ENCODE measurements at places on chromosomes 7 and 10.

- no peak for DNase-seq
These were observed 105.5 kb downstream of the SLIT1 start for GRCh38 chr10:97080051-97080776.

DNA sequence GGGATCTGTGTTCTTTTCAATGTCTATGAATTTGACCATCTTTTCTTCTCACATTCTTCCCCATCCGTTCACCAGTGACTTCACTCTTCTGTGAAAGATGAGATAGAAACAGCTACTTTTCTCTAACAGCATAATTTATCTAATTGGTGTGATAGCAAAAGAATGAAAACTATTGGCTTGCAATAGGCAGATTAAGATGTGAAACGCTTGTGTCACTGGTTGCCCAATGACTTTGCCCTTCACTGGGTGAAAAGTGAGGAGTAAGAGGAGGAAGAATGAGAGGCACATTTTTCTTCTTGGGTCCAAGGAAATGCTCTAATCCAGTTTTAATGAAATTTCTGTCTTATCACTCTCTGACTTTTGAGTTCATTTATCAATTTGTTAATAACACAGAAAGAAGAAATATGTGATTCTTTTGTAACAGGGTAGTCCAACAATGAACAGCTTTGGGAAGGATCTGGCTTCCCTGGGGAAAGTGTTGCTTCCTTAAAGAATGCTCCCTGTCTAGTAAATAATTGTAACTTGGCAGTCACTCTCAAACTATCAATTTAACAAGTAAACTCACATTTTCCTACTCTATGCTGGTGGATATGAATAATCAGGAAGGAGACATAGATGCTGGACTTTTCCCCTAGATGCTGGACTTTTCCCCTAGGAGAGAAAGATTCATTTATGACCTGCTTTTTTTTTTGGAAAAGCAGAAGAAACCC is 35.1 kb downstream of the BET1 start:
- no peak for DNase-seq

- no peak for DNase-seq
These were observed 10.7 kb downstream of the HBP1 start for GRCh38 chr7:107179326-107180164.

- no peak for DNase-seq
These were observed 85.6 kb downstream of the AOAH start for GRCh38 chr7:36638586-36639263.

- DNase-seq = no peak
These were observed 4.9 kb upstream of the MEST start for GRCh38 chr7:130486954-130487436.

DNA sequence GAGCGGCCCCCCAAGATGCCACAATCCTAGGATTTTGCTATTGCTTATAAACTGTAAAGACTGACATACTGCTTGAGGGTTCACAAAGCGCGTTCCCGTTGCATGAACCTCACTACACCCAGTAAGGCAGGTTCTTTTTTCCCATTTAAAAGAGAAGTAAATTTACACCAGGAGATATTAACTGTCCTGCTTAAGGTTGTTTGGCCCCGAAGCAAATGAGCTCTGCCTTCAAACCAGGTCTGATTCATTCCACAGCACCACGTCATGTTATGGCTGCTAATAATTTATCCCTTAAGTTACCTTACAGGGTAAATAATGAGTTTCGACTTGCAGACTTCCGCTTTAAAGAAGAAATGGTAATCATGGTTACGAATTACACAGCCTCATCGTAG is 559 bp upstream of the FKBP14 start:
- no peak for DNase-seq

- DNase-seq = no peak
These were observed 22.2 kb downstream of the FAM20C start for GRCh38 chr7:214410-215212.

GRCh38 chr10:80204677-80205476 is 460 bp downstream of the ANXA11 start:
- no peak for DNase-seq

DNA sequence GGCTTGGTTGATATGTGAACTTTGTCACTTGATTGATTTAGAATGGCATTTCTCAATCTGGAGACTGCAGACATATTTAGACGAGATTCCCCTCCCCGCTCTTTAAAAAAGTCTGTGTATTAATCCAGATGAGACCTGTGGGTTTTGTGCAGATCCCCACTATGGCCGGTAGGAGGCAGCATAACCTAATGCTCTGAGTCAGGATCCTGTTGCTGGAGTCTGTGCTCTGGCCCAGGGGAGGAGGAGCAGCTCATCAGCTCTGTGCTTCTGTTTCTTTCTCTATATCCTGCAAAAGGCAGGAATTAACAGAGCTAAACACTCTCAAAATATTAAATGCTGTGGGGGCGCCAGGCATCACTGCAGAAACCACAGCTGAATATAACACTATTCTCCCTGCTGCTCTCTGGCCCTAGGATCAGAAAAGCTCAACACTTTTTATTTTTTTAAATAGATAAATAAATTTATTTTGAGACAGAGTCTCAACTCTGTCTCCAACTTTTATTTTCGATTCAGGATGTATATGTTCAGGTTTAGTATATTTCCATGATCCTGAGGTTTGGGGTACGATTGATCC is 23.9 kb upstream of the SEPHS1 start:
- DNase-seq = peak; percentile 65

- DNase-seq = no peak
These were observed 32.4 kb upstream of the BICC1 start for GRCh38 chr10:58480321-58480720.

GRCh38 chr7:129771201-129771927 is 159.8 kb downstream of the NRF1 start:
- no peak for DNase-seq

DNA sequence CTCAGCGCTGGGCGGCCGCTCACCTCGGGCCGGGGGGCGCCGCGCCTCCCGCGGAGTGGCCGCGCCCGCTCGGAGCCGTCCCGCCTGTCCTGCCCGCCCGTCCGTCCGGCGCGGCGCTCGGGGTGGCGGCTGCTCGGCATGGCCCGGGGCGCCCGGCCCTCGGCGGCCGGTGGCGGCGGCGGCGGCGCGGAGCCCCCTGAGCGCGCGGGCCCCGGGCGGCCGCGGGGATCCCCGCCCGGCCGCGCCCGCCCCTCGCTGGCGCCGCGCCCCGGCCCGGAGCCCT is 338 bp downstream of the SDK1 start:
- DNase-seq = no peak

- DNase-seq = no peak
These were observed 26.7 kb upstream of the CD36 start for GRCh38 chr7:80611779-80612178.

- no peak for DNase-seq
These were observed 257.6 kb downstream of the GATA3 start for GRCh38 chr10:8312079-8312478.

DNA sequence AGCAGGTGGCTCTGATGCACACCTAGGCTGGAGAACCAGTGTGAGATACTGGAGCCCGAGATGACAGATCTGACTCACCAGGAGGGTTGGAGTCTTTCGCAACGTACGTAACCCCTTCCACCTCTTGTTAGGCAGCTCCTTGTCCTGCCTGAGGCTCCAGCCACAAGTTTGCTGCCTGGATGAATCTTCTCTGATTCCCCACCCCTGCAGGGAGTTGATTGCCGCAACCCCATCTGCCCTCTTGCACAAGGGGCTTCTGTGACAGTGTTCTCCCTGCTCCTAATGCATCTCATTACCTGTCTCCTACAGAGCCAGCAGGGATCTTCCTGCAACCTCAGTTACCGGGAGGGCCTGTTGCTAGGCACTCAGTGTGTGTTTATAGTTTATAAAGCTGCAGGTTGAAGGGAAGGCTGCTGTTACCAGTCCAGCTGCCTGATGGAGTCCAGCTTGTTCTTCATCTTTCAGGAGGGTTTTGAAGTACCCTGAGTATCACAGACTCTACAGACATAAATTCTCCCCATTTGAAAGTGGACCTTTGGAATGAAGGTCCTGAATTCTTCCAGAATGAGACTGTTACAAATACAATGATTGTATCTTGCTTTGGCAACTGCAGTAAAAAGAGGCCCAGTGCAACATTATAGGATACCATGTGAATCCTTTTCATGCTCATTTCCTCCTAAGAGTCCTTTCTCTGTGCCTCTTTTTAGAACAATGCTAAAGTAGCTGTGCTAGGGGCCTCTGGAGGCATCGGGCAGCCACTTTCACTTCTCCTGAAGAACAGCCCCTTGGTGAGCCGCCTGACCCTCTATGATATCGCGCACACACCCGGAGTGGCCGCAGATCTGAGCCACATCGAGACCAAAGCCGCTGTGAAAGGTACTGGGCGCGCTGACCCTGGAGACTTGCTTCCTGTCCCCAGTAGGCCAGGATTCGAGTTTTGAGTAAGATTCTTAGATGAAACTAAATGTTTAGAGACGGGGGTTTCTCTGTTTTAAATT is 6.5 kb downstream of the MDH2 start:
- peak; percentile 22 for DNase-seq

DNA sequence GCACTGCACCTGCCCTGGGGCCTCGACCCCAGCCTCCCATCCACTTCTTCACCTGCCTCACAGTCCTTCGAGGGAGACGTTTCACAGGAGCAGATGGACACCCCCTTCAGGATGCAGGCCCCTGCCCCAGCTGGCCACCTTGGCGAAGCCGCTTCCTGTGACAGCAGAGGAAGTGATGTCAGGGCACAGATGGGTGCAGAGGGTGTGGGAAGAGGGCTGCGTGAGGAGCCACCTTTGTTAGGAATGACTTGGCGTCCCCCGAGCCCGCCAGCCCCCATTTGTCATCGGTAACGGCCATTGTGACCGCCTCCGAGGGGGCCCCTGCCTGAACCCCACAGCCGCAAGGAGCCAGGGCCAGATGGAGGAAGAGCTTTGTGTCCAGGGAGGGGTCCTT is 47.4 kb upstream of the SLC29A3 start:
- no peak for DNase-seq

- DNase-seq = no peak
These were observed 148.2 kb upstream of the LRRTM3 start for GRCh38 chr10:66777665-66778064.

- no peak for DNase-seq
These were observed 231.2 kb upstream of the STK17A start for GRCh38 chr7:43351683-43352082.

GRCh38 chr7:155907450-155908200 is 95.4 kb upstream of the SHH start:
- DNase-seq = no peak

DNA sequence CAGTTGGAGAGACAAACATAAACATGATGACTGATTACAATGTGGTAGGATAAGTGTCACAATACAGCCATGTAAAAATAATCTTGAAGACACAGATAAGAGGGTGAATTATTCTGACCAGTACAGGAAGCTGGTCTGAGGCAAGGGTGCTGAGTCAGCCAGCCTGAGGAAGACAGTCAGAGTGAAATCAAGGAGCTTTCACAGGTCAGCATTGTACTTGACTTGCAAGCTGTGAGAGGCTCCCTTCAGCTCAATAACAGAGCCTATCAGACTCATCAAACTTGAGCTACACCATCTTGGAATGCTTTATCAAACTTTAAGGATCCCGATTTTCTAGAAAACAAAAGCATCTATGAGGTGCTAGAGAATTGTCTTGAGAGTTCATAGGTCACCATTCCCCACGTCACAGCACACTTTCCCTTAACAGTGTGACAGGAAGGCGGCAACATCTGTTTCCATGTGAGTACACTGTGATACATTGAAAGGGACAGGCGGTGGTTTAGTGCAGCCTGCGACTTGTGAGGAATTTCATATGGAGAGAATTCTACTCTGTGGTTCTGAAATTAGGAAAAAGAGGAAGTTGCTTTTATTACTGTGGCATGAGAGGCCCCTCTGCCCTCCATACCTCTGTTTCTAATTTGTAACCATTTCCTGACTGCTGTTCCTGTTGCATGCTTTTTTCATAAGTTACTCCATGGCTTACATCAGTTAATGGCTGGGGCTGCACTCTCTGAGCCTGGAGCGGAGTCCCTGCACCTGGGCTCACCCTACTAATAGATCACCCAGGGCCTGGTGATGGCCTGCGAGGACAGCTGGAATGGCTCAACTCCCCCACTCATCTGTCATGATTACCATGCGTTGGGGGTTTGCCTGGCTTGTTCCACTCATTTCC is 417.1 kb downstream of the SUGCT start:
- no peak for DNase-seq

DNA sequence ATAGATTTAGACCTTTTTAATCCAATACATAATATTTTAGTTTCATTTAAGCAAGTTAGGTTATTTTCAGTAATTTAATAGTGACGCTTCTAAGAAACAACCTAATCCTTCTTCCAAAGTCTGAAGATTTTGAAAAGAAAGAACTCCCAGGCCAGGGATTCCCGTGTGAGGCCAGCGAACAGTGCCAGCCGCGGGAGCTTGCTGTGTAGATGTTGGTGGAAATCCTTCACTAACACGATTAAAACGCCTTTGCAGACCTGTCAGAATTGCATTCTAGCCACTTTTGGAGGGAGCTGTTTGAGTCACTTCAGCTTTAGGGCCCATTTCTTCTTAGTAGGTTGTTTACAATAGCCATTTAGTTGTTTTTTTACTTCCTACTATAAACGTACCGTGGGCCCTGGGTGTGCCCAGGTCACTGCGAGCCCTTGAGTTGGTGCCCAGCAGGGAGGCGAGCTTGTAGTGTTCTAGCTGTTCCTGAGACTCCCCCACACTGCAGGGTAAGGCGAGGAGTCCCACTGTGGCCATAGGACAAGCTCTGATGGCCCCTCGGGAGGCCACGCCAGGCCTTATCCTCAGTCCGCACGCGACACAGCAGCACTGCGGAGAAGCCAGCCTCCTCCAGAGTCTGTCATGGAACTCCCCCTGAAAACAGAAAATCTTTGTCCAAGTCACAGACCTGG is 32.3 kb downstream of the PPP2R2D start:
- no peak for DNase-seq

DNA sequence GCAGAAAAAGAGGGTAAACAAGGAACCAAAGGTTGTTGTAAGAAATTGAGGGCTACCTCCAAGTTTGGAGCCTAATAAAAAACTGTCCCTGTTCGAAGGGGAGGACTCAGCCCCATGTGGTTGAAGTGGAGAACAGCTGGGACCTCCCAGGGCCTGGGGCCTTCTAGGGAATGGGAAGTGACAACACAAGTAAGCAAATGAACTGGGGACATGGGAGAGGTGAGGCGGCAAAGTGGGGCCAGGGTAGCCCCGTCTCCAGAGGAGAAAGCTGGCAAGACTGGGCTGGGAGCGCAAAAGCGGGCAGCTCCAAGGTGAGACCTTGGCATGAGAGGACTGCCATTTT is 198.1 kb downstream of the ZNF438 start:
- DNase-seq = no peak

DNA sequence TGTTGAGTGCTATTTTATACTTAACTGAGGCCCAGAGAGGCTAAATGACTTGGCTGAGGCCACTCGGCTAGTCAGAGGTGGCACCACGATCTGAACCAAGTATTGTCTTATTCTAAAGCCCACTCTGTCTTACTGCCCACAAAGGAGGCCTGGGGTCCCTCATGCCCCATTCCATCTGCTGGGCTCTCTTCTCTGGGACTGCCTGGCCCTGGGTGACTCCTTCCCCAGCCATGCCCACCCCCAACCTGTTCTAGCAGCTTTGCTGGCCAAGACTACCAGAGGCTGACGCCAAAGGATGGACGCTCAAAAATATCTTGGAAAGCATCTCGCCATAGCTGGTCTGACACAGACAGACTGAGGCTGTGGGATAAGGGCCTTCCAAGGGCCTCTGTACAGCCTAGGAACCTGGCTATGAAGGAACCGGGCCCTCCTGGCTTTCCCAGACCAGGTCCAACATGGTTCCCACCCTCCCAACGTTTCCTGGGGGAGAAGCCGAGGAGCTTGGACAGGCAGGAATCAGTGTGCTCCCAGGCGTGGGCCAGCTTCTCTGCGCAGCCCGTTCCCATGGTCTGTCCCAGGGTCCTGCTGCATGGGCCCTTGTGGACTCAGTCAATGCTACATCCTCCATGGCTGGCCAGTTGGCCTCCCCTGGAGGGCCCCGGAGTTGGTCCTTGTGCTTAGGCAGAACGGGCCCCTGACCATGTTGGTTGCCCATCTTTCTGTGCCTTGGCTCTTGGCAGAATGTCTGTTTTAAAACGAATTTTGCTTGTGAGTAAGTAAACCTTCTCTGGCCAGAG is 11.7 kb downstream of the HSPA12A start:
- DNase-seq = no peak
